CD4-positive, alpha-beta T cell treated with Interferon gamma for 1 hour (primary cell): ENCODE measurements at places on chromosomes 1 and 21.

GRCh38 chr1:174939775-174940545 is 59.8 kb upstream of the CACYBP start:
- DNase-seq, result no peak

- no peak for DNase-seq
Measured at GRCh38 chr1:244615301-244615700, 37.6 kb upstream of the DESI2 start.

- no peak for DNase-seq
Measured at GRCh38 chr1:201217146-201217545, 26.5 kb downstream of the IGFN1 start.

- no peak for DNase-seq
Measured at GRCh38 chr1:107483949-107484348, 343.1 kb downstream of the NTNG1 start.

DNA sequence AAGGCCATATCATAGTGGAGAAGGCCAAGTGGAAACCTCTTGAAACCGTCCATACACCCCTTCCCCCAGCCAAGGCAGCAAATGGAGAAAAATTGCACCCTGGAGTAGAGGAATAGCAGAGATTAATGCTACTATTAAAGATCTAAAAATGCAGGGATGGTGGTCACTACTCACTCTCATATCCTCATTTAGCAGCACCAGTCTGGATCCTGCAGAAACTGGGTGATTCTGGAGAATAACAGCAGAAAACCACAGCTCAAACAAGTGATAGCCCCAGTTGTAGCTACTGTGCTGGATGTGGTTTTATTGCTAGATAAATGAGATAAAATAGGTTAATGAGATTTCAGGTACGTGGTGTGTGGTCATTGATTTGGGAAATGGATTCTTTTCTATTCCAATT is 30.3 kb downstream of the S1PR1 start:
- DNase-seq, result no peak

DNA sequence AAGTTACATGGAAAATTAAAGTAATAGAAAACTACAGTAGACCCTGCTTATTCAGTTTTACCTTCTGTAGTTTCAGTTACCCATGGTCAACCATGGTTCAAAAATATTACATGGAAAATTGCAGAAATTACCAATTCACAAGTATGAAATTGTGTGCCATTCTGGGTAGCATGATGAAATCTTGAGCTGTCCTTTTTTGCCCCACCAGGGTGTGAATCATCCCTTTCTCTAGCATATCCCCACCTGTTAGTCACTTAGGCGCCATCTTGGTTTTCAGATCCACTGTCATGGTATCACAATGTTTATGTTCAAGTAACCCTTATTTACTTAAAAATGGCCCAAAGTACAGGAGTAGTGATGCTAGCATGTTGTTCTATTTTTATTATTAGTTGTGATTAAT is 3.5 kb upstream of the LRIF1 start:
- DNase-seq, result no peak

- no peak for DNase-seq
Measured at GRCh38 chr21:21415741-21416140, 417.5 kb downstream of the NCAM2 start.

- DNase-seq, result no peak
Measured at GRCh38 chr1:182248721-182249120, 142.9 kb downstream of the GLUL start.

DNA sequence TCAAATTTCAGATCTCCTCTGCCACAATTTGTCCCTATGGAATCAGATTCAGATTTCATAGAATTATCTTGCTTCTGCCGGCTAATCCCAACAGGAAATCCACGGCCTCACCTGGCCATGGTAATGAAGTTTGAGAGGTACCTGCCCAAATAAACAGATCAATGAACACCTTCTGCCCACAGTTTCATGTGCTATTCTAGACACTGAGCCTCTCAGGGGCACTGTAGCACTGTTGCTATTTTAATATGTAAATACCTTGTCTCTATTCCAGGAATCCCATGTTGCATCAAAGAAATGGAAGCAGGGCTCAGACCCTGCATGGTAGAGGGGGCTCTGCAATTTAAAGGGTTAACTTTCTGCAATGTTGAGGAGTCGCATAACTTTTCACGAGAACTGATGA is 593.1 kb downstream of the PTBP2 start:
- no peak for DNase-seq

GRCh38 chr1:108719656-108720435 is 7.1 kb downstream of the FNDC7 start:
- DNase-seq, result no peak

GRCh38 chr1:17233675-17234320 is 15.1 kb upstream of the PADI3 start:
- peak; percentile 30 for DNase-seq

DNA sequence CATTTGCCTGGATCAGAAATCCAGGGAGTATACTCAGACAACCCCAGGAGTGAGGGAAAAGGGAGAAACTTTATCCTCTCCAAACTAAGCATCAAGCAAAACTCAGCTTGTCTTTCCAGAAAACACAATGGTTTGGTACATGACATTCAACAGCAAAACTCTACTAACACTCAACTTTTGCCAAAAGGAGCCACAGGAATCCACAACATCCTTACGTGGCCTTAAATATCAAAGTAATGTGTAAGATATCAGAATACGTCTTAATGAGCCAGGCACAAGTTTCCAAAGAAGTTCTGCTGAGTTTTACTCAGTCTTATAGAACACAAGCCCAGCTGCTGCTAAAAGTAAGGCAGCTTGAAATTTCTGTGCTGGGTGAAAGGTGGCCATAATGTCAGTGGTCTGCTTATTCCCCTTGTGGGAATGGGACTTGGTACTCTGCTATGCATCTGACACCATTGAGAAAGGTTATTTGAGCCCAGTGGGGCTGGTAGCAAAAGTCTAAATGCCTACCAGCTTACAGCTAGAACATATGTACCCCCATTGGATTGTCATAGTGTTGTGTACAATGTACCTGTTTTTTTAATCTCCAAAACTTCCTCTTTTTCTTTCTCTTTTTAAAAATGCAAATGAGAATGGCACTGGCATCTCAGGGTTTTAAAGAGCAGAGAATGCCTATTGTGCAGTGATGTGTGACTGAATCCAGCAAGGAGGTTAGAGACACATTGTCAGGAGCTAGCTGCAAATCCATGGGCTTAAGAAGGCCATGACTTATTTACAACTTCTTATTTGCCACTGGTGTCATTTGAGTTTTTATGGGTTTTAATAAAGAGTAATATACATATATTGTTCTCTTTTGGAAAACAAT is 62.0 kb upstream of the ST6GALNAC3 start:
- no peak for DNase-seq

GRCh38 chr1:224411766-224412165 is 22.8 kb downstream of the WDR26 start:
- DNase-seq, result no peak

GRCh38 chr1:178168536-178168935 is 74.6 kb downstream of the RASAL2 start:
- DNase-seq, result no peak

GRCh38 chr1:6967431-6968111 is 182.3 kb downstream of the CAMTA1 start:
- DNase-seq, result no peak

- no peak for DNase-seq
Measured at GRCh38 chr1:9807541-9807940, 16.2 kb downstream of the CLSTN1 start.

DNA sequence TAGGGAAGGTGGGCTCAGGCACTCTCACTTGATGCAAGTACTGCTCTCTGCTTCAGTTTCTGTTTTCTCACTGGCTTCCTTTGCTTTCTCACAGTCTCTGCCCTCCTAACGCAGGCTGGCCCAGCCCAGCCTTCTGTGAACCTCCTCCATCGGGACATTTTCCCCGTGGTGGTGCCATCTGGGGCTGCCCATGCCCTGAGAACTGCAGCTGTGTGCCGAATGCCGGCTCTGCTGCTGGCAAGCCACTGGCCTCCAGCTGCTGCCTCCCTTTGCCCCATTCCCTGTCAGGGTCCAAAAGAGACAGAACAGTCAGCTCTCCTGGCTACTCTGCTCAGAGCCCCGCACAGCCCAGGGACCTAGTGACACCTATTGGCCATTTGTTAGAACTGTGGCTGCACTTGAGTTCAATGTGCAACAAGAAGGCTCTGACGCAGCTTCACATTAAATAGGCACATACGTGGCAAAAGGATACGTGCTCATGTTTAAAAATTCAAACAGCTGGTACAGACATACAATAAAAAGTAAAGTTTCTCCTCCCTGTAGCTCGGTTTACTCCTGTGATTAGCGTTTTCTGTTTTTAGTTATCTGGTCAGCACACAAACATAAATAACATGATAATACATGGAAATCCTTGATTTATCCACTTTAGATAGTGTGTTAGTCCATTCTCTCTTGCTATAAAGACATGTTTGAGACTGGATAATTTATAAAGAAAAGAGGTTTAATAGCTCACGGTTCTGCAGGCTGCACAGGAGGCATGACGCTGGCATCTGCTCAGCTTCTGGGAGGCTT is 46.6 kb downstream of the FCRL5 start:
- peak; percentile 35 for DNase-seq

- no peak for DNase-seq
Measured at GRCh38 chr1:207750631-207751305, 1.1 kb upstream of the CD46 start.

DNA sequence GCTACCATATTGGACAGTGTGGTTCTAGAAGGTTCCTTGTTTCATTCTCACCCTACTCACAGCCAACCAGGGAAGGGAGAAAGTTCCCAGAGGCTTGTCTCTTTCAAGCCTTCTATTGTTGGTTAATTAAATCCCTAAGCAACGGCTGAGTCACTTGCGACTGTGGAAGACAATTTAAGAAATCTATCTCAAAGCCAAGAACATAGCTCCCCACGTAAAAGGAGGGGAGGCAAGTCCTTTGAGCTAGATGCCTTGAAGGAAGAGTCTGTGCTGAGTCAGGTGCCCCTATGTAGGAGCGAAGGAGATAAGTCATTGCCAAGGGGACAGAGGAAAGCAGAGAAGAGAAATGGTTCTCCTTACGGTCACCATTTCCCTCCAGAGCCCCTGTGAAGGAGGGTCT is 79.4 kb upstream of the PPP2R5A start:
- DNase-seq, result no peak

- DNase-seq, result no peak
Measured at GRCh38 chr1:158025576-158026230, 32.3 kb downstream of the KIRREL1 start.

GRCh38 chr1:15324869-15325335 is 77.9 kb downstream of the FHAD1 start:
- no peak for DNase-seq

- DNase-seq, result no peak
Measured at GRCh38 chr1:33133478-33134105, 48.3 kb downstream of the TRIM62 start.

- no peak for DNase-seq
Measured at GRCh38 chr1:33267468-33268205, 11.3 kb downstream of the ZNF362 start.

- DNase-seq, result peak; percentile 65
Measured at GRCh38 chr1:32753532-32754316, 51.2 kb upstream of the SYNC start.

GRCh38 chr1:57839067-57839466 is 415.2 kb upstream of the DAB1 start:
- no peak for DNase-seq

- DNase-seq, result no peak
Measured at GRCh38 chr1:154095456-154096060, 59.3 kb downstream of the NUP210L start.

DNA sequence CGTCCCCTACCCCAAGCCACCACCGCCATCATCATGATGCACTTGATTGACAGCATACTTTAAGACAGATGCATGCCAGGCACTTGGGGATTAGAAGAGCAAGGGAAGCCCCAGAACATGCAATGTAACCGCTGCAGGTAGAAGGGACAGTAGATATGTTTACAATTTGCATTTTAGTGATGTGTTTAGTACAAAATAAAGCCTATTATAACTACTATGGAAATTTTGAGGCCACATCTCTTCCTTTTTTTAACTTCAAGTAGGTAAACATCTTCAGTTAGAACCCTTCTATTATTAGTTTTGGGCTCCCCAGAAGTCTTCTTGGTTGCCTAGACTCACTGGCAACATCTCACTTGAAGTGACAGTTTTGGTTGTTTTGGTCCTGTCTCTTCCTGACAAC is 25.3 kb downstream of the CR1L start:
- DNase-seq, result no peak

- DNase-seq, result no peak
Measured at GRCh38 chr1:44411861-44412260, 6.8 kb downstream of the RNF220 start.

DNA sequence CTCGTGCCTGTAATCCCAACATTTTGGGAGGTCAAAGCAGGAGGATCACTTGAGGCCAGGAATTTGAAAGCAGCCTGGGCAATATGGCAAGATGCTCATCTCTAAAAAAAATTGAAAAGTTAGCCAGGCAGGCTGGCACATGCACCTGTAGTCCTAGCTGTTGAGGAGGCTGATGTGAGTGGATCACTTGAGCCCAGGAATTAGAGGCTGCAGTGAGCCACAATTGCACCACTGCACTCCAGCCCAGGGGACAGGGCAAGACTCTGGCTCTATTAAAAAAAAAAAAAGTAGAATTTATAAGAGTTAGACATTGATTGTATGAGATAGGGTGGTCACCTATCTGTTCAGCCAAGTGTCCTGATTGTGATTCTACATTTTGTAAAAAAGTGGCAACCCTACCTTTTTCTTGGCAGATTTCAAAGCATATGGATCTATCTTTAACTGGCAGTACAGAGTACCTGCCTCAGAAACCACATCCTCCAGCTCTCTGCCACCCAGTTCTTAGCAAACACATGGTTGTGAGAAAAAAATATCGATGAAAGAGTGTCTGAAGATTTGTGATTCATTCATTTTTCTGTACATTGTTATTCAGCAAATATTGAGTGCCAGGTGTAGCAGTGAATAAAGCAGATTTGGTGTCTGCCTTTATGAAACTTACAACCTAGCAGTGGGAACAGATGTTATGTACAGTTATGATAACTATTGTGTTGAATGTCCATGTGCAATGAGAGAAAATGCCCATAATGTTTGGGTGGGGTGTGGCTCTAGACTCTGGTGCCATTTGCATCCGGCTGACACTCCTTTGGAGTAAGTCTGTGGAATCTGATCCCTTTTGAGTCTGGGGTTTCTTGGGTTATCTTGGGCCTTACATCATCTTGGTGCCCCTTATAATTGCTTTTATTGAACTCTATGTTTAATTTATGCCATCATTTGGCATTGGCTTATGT is 82.5 kb downstream of the ST3GAL3 start:
- DNase-seq, result no peak

DNA sequence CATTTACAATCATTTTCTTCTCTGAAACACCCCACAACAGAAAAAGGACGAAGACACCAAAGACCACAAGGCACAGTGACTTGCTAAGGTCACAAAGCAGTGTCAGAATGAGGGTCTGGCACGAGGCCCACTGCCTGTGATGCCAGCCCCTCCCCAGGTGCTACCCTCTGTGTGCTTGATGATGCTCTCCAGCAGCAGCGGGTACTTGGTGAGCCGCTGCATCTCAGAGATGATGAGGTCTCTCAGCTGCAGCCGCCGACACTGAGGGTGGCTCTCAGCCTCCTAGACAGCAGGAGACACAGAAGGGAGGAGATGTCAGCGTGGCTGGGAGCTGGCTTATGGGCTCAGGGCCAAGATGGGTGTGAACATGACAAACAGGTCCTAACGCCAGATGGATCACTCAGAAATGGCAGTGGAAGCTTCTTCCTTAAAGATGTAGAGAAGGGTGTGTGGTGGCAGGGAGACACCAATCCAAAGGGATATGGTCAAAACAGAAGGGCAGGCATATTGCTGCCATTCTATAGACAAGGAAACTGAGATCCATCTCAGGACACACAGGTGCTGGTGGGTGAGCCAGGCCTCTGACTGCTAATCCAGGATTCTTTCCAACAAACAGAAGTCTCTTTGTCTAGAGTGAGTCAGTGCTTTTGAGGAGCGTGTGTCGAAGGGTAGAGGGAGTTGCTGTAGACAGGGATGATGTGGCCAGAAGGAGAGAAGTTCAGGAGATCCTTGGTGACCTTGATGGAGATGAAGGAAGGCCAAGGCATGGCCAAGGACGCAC is 25.6 kb downstream of the LRRC71 start:
- no peak for DNase-seq
